Heart left ventricle (tissue), 16 donors: ENCODE measurements at places on chromosomes 3 and 15.

DNA sequence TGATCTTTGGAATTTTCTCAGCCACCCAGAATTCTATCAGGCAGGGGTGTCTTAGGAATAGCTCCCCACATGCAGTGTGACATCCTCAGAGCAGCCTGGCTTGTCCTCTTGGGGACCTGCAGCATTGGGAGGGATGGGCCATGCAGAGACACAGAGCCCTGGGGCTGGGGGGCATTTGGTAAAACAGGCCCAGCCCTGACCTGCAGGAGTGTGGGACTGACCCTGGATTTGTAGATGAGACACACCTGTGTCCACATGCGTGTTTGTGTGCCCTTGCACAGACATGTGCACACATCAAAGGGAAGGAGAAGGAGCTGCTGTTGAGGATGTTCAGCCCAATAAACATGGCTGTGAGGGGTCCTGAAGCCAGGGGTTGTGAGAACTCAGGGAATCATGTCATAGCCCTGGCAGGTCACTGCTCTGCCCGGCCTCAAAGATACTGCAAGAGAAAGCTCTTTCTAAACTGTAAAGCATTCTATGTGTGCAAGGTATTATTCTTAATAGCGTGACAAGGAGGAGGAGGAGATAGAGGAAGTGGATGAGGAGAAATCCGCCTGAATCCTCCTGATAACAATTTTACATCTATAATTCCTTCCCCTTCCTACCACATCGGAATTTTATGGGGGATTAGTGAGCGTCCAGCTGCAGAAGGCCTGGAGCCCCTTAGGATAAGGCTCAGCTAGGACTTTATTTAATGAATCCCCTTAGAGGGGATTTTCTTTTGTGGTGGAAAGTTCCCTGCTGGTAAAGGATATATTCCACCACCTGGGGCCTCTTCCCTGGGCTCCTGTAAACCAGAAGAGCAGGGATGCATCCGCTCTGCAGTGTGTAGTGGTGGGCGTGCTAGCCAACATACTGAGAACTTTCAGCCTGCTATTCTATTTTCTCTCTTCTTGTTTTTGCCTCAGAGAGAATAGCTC, 245.5 kb downstream of the EPHB1 start:
- no peak for DNase-seq

- no peak for DNase-seq
Observed at GRCh38 chr3:59769127-59769750, 719.4 kb upstream of the CFAP20DC start.

GRCh38 chr3:39917065-39917773, 107.8 kb downstream of the MYRIP start:
- no peak for DNase-seq

DNA sequence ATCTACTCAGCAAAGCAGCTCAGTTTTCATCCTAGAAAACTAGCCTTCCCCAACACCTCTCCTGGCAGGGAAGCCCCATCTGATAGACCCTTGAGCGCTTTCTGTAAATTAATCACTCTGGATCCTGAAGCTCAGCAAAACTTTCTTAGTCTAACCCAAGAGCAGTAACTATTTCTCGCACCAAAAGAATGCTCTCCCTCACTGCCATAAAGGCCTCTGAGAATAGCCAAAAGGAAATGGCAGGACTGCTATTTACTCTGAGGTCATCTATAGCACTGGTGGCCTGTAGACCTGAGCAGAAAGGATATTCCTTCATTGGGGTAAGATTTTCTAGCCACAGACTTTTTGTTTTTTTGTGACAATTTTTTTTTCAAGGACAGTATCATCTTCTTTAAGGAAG, 345.8 kb upstream of the ADAMTS9 start:
- DNase-seq: no peak

- DNase-seq: no peak
Observed at GRCh38 chr3:17431004-17431403, 311.4 kb downstream of the TBC1D5 start.

- no peak for DNase-seq
Observed at GRCh38 chr3:127485396-127486170, 105.0 kb downstream of the TPRA1 start.

DNA sequence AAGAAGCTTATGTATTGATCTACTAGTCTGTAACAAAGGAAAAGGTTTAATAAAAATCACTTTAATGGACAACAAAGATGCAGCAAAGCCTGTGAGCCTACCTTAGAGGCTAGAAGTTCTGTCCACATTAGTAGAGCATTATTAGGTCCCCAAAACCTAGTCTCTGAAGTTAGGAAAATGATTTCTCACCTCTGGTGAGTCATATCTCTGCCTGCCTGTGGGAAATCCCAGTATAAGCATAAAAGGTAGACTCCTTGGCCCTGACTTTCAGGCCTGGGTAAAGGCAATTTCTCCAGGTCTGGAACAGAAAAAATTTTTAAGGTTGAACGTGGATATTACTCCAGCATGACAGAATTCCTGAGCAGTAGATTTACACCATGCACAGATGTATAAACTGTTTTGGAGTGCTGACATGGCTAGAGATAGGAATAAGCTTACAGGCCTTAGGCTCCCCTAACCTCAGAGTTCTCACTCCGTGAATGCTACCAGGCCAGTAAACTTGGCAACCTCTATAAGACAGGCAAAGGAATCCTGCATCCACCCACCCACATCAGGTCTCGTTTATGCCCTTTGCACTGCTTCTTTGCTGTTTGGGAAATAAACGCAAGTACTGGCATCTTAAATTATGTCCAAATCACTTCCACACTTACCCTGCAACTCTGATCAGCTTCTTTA, 104.1 kb downstream of the SERPINI1 start:
- no peak for DNase-seq

GRCh38 chr3:101689286-101689685, 2.8 kb upstream of the RPL24 start:
- DNase-seq: no peak

DNA sequence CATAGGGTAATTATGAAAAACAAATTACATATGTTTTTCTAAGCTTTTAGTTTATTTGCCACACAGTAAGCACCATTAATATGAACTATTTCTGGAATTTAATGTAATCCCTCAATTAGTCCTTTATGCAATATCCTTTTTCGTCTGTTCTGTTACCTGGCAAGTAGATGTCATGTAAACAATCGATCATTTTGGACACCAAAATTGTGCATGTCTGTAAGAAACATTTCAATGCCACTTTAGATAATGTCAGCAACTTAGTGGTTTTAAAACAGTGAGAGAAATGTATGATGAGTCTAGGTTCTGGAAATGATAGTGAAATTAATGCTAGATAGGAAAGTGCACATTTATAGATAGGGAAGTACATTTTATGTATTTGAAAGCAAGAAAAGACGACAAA, 986.6 kb downstream of the ZPLD1 start:
- DNase-seq: no peak

DNA sequence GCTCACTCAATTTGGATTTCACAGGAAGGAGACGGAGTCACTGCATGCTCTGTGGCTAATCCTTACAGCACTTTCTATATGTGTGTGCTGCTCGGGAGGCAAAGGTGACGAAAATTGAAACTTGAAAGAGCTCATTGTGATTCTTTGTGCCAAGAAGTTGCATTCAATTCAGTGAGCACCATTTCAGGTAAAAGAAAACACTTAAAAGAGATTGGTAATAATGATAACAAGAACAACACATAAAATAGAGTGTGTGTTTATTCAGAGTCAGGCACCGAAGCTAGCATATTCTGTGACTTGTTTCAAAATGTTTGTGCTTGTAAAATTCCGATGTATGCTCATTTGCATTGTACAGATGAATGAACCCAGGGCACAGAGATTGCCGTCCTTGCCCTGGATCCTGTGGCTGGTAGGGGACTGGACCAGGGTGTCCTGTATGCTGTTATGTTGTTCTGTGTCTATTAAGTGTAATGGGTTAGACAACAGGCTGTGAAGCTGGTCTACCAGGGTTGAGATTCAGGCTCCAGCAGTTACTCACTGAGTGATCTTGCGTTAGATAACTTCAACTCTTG, 193.3 kb upstream of the PROK2 start:
- no peak for DNase-seq

DNA sequence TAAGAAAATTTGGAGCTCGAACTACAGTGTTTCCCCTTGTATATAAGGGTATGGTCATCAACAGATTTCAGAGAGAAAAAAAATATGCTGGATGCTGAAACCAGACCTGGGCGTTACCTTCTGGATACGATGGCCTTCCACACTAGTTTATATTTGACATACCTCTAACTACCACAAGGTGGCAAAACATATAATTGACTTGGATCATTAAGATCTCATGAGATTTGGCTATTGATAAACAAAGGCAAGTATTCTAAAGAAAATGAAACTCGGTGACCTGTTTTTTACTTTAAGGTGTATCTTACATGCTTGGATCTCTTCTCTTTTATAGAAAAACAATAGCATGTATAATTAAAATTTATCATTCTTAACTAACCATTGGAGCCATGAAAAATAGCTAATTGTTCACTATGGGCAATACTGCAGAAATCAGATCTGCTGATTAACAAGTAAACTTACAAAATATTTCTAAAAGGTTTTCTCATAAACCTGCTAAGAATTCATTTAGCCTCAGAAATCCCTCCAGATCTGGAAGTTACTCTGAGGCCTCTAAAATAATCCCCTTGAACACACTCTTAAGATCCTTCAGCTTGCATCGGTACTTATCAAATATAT, 300.6 kb upstream of the KCNH8 start:
- no peak for DNase-seq

DNA sequence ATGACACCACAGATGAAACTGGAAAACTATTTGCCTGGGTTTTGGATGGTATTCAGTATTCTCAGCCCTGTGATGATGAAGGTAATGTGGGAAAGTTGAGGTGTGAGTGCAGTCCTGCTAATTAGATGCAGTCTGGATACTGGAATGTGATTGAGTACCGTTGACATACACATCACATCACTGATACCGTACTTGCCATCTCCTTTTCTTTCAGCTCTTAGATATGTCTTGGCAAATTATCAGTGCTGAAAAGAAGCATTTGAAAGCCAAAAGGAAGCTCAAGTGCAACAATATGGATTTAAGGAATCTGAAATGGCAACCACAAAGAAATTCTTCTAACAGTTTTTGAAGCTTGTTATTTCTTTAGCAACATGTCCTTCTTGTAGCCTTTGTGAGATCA, 381.4 kb upstream of the TGFBR2 start:
- DNase-seq: no peak

GRCh38 chr3:59107856-59108815, 58.3 kb upstream of the CFAP20DC start:
- DNase-seq: no peak

DNA sequence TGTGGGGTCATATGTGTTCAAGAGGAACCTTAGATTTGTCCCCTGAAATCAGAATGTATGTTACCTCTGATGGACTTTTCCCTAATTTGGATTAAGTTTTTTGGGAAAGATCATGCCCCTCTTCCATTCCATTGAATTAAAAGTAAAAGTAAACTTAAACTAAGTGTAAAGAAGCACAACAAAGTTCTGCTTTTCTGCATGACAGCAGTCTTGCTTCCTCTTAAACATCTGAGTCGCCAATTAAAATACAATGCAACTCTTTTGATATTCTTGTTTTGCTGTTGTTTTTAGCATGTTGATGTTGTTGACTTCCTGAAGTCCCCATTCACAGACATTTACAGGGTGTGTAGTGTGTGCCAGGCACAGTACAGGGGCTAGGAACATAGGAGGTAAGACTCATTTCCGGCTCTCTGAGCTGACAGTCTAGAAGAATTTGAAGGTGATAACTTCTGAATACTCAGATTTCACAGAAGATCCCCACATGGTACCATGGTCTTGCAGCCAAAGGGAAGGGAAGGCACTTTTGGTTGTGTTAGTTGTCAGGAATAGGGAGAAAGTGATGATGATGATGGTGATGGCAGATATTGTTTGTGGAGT, 45.0 kb downstream of the USP13 start:
- DNase-seq: no peak

DNA sequence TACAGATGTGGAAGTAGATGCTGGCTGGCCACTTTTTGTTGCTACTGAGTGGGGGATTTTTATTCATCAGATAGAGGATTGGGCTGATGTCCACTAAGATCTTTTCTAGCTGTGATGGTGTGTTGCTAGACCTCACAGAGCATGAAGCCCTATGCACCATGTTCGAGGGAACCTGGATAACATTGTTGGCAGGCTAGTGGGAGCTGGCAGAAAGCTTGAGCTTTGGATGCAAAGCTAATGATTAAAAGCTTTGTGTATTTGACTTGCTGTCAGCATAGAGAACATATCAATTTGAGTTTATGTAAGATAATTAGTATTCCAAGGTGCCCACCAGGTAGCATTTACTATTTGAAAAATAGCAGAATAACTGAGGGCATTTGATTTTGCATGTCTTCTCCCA, 59.1 kb downstream of the ST6GAL1 start:
- no peak for DNase-seq

GRCh38 chr15:80918196-80918783, 71.3 kb downstream of the MESD start:
- no peak for DNase-seq

DNA sequence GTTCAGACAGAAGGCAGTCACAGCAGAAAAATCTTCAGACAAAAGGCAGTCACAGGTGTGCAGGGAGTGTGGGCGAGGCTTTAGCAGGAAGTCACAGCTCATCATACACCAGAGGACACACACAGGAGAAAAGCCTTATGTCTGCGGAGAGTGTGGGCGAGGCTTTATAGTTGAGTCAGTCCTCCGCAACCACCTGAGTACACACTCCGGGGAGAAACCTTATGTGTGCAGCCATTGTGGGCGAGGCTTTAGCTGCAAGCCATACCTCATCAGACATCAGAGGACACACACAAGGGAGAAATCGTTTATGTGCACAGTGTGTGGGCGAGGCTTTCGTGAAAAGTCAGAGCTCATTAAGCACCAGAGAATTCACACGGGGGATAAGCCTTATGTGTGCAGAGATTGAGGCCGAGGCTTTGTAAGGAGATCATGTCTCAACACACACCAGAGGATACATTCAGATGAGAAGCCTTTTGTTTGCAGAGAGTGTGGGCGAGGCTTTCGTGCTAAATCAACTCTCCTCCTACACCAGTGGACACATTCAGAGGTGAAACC, 27.6 kb downstream of the ZNF589 start:
- no peak for DNase-seq

DNA sequence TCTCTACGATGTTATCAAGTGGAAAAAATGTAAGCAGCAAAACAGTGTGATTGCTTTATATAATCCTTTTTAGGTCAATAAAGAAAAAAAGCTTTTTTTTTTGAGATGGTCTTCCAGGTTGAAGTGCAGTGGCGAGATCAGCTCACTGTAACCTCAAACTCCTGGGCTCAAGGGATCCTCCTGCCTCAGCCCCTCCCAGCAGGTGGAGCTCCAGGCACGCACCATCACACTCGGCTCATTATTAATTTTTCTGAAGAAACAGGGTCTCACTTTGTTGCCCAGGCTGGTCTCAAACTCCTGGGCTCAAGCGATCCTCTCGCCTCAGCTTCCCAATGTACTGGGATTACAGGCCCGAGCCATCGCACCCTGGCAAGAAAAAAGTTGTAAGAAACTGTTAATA, 17.3 kb downstream of the RNF168 start:
- no peak for DNase-seq

GRCh38 chr3:126083138-126083445, 832 bp downstream of the SLC41A3 start:
- DNase-seq: no peak

DNA sequence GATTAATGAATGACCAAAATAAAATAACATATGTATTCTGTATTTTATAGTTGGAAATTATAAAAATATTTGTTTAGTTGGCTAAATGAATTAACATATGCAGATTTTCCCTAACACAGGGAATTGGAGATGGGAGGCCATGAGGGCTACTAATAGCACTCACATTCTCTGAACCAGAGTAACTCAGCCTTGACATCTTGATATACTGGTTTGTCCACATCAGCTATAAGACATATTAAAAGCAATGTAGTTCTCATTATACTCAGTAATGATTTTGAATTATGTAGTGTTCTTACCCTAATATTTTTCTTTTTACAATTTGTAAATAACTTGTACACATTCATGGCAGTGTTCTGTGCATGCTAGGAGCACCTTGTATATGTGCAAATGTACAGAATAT, 255.9 kb downstream of the EPHA6 start:
- DNase-seq: no peak
